ENCODE measurements at places on chromosomes 3 and 15.

DNA sequence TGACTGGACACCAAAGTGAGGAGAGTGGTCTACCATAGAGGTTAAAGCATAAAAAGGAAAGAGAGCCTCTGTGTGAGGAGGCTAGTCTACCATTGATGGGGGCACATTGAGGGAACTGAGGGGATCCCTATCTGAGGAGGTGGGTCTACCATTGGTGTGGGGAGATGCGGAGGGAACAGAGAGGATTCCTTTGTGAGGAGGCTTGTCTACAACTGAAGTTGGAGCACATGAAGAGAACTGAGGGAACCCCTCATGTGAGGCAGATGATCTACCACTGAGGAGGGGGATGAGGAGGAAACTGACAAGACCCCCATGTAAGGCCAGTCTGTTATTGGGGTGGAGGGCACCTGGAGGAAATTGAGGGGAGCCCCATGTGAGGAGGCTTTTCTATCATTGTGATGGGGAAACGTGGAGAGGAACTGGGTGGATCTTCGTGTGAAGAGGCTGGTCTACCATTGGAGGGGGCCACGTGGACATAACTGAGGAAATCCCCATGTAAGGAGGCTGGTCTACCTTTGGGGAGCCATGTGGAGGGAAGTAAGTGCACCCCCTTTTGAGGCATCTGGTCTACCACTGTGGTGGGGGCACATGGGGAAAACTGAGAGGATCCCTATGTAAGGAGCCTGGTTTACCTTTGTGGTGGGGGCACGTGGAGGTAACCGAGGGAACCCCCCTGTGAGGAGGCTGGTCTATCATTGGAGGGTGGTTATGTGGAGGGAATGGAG is 160.1 kb downstream of the FBLN2 start:
- DNase-seq, result no peak

GRCh38 chr3:77244981-77245380 is 205.1 kb downstream of the ROBO2 start:
- no peak for DNase-seq

GRCh38 chr15:59321000-59321689 is 51.5 kb downstream of the MYO1E start:
- DNase-seq, result no peak

DNA sequence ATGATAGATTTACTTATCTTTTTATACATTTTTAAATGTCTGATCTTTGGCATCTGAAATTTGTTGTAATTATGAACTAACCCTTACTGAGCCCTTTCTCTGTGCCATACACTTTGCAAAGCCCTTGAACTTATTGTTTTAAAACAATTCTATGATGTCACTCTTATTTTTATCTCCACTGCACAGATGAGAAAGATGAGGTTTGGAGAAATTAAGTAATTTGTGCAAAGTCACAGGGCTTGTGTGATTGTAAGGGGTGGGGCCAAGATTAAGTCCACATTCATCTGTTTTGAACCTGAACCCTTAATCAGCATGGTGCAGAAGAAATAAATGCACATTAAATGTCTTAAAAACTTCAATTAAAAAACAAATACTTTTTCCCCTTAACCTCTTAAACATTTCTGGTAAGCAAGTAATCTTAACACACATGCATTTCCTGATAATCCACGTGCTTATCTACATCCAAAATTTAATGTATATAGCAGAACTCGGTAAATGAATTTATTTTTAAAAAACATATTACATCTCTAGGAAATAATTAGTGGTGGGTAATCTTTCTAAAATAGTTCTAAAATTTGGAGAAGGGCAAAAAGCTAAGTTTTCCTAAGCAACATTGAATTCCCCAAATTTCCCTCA is 189.8 kb upstream of the TBC1D5 start:
- no peak for DNase-seq

DNA sequence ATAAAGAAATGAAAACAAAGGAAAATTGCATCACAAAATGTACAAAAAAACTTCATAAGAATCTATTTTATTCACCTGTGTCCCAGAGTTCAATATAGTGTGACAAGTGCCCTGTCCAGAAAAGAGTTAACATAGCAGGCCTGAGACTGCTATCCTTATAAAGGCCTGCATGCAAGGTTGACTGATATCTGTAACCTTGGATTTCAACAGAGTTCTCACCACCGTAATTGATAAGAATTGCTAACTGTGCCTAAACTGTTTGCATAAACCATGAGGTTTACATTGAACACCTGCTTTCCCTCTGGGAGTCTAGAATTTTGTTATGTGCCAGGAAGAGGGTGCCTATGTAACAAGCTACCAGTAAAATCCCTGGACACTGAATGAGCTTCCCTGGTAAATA is 461.7 kb upstream of the DPH6 start:
- no peak for DNase-seq

DNA sequence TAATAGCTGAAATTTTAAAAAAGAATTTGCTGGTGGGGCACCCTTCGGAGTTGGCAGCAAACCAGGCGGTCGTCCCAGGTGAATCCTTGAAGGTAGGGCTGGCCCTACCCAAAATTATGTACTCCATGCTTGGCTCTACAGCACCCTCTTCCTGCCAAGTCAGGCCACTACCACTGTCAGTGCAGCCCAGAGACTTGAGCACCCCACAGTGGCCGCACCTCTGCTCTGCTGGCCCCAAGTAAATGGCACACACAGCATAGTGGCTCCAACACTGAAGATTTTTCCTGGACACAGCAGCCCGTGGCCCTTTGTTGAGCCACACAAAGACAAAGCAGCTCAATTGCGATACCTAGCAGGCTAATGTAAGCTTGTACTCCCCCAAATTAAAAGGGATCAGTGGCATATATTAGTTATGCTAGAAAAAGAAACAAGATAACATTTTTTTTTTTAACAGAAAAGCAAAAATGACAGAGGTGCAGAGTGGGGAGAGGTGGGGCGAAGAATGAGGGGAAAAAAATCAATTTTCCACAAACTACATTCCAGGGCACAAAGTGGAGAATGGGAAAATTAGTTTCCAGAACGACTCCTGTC is 250.5 kb downstream of the UACA start:
- DNase-seq, result no peak

DNA sequence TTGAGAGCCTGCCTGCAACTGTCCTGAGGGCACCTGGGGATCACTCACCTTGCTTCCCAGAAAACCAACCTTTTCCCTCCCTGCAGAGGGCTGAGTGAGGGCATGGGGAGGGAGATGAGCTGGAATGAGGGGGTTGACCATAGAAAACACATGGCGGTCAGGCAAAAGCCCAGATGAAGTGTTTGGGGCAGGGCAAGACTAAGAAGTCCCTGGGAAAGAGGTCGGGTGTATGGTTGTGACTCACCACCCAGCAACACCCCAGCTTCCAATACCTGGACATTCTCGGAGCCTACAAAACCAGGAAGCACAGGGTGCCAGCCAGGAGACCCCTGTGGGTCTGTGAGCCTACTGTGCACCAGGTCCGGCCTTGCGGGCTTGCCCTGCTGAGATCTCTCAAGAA is 95.3 kb upstream of the ATP2B2 start:
- DNase-seq, result no peak

DNA sequence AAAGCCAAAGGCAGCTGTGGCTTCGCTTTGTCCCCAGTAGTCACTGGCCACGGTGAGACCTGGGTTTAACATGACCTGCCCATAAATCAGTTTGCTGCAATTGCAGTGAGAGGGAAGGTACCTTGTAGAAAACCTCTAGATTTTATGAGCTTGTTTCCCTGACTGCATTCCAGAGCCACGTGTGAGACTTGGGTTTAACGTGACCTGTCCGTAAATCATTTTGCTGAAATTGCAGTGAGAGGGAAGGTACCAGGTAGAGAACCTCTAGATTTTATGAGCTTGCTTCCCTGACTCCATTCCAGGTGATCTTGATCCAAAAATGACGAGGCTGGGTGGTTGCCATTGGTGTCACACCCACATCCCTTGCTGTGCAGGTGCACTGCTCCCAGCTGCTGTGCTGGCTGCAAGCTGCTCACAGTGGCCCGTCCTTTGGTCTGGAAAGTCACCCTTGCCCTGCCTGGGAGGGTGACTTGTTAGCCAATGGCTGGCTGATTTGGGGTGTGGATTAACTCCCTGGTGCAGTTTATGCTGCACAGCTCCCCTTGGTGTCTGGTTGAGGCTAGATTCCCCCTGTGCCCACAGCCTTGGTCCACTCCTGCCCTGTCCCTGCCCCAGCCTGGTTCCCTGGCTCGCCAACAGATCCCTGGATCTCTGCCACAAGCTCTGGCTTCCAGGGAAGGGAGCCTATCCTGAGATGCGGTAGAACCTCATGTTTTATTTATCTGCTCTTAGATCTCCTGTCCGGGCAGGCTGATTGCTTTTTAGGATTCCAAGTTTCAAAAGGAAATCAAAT is 192.7 kb upstream of the CTDSPL start:
- DNase-seq, result no peak

DNA sequence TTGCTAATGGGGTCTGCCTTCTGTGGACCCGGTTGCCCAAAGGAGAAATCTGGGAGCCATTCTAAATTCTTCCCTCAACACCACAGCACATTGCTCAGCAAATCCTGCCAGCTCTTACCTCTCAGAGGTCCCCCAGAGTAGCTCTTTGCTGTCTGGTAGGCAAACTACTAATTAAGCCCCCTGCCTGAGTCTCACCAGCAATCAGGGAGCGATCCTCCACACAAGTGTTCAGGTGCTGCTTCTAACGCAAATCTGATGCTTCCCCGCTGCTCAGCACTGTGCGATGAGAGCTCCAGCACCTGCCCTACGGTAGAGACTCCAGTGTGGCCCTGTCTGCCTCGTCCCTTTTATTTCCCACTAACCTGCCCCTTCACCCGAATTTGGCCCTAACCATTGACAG is 60.5 kb downstream of the HCN4 start:
- DNase-seq, result no peak

GRCh38 chr3:20975188-20975651 is 775.8 kb downstream of the ZNF385D start:
- no peak for DNase-seq

DNA sequence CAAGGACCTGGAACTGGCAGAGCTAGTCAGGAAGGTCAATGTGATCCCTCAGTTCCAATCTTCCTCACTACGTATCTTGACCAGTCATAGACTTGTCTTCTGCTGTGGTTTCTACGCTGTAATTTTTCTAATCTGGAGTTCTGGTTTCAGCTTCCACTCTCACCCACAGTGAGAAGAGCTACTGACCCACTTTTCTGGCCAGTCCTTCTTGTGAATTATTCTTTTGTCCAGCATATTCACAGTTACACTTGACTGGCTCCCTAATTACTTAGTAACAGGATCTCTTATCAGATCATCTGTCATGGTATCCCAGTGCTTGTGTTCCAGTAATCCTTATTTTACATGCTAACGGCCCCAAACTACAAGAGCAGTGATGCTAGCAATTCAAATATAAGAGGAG is 72.4 kb upstream of the MME start:
- no peak for DNase-seq

- no peak for DNase-seq
These were observed 5.3 kb upstream of the RBPMS2 start for GRCh38 chr15:64780600-64781156.

DNA sequence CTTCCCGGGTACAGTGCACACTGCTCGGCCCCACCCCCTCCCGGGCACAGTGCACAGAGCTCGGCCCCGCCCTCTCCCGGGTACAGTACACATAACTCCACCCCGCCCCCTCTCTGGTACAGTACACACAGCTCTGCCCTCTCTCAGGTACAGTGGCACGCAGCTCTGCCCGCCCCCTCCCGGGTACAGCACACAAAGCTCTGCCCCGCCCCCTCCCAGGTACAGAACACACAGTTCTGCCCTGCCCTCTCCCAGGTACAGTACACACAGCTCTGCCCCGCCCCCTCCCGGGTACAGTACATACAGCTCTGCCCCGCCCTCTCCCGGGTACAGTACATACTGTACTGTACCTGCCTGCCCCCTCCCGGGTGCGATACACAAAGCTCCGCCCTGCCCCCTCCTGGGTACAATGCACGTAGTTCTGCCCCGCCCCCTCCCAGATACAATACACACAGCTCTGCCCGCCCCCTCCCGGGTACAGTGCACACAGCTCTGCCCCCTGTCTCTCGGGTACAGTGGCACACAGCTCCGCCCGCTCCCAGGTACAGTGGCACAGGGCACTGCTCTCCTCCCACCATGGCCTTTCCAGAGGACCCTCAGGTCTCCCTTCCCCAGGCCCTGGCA is 16.4 kb upstream of the PRR20G start:
- DNase-seq, result no peak

Data from skeletal muscle cell (primary cell).